ENCODE measurements at places on chromosomes 4 and X.

DNA sequence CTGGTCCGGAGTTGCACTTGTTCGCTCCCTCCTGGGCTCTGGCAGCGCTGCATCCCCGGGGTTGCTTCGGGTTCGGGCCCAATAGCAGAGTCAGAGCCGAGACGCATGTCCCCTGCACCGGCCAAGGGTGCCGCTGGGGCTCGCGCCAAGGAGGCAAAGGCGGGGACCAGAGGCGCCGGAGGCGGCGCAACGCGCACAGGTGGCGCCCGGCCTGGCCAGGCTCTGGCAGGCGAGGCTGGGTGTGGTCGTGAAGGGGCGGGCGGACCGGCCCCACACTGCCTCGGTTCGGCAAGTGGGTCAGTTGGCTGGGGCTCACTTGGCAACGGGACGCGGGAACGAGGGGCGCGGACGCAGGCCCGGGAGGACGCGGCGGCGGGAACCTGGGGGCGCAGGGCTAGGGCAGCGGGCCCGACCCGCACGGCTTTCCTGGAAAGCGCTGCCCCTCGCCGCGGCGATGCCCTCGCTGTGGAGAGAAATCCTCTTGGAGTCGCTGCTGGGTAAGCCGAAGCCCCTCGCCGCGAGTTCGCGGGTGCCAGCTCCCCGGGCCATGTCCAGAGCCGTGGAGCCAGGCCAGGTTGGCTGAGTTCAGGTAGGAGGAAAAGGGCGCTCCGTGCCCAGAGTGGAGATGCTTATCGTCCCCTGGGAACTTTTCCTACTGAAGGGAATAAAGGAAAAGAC, at the start of gene CWH43:
CWH43 (plus strand) TSS at position 300 of the 678 bp plus-strand sequence; CDS start at position 455, 155 bp downstream.
- DNase-seq: no peak

DNA sequence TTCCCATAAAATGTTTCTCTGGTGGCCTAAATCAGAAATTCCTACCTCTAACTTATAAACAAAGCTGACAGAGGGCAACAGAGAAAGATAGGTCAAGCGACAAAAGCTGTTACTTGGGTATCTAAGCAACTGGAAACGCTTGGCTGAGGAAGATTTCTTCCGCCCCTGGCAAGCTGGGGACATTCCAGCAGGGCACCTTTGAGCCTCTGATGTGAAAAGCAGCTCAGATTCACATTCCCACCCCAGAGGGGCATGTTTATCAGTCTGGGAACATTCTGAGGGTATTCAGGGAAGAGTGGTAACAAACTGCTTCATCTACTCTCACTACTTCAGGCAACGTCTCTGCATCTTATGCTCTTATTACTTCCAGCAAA, 3.5 kb upstream of the CDS1 start:
- DNase-seq: no peak

- no peak for DNase-seq
Observed at GRCh38 chr4:87144356-87144755, 76.1 kb downstream of the KLHL8 start.

- no peak for DNase-seq
Observed at GRCh38 chr4:8855818-8856245, 15.8 kb downstream of the HMX1 start.

- peak; percentile 43 for DNase-seq
Observed at GRCh38 chr4:150078041-150078578, at the start of gene DCLK2. TSS of gene DCLK2 (plus strand) at chr4:150078445. CDS start at chr4:150079028, 583 bp downstream.

DNA sequence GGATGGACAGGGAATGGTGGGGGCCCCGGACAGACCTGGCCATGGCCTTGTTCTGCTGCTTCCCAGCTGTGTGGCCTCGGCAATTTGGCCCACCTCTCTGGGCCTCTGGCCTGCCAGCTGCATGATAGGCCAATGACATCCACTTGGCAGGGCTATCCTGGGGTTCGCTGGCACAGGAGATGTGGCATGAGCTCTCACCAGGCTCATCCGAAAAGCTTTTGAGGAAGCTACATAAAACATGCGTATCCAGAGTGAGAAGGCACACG, 18.1 kb downstream of the SH3TC1 start:
- DNase-seq: no peak

- DNase-seq: no peak
Observed at GRCh38 chrX:56793521-56794320, 64.7 kb downstream of the NBDY start.

GRCh38 chrX:67613996-67614395, 70.2 kb downstream of the AR start:
- DNase-seq: no peak

GRCh38 chr4:95066050-95066449, 308.3 kb downstream of the BMPR1B start:
- no peak for DNase-seq

GRCh38 chr4:100430451-100430850, 87.4 kb downstream of the EMCN start:
- DNase-seq: no peak

GRCh38 chrX:154840856-154841255, 6.4 kb upstream of the SMIM9 start:
- DNase-seq: no peak

GRCh38 chr4:184816962-184817361, 8.8 kb downstream of the ACSL1 start:
- DNase-seq: no peak

- DNase-seq: no peak
Observed at GRCh38 chrX:140292961-140293360, 211.9 kb downstream of the SOX3 start.

DNA sequence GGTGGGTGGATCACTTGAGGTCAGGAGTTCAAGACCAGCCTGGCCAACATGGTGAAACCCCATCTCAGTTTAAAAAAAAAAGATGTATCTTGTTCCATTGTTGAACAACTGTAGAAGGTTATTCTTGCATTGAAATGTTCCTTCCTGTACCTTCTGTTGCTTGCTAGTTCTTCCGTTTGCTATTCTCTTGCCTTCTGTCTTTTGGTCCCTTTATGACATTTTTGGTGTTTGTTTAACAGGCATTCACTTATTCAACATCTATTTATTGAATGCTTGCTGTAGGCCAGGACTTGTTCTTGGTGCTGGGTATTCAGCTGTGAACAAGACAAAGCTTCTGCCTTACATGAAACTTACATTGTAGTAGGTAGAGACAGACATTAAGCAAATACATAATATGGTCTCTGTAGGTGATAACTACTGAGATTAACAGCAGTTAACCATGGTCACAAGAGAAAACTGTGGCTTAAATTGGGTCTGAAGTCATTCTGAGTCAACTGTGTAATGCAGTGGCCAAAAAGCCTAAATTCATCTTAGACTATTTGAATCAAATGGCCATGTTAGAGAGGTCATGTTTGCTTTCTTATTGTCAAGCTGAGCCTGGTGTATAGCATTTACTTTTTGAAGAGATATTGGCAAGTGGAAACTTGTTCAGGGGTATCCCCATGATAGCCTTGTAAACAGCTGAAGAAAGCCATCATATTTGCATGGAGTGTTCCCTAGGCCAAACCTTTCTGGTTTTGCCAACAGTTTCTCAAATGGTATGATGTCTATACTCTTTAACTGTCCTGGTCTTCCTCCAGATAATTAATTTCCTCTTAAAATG, 35.6 kb downstream of the GAB1 start:
- DNase-seq: no peak

- DNase-seq: no peak
Observed at GRCh38 chr4:112951362-112952312, 97.8 kb upstream of the ANK2 start.

DNA sequence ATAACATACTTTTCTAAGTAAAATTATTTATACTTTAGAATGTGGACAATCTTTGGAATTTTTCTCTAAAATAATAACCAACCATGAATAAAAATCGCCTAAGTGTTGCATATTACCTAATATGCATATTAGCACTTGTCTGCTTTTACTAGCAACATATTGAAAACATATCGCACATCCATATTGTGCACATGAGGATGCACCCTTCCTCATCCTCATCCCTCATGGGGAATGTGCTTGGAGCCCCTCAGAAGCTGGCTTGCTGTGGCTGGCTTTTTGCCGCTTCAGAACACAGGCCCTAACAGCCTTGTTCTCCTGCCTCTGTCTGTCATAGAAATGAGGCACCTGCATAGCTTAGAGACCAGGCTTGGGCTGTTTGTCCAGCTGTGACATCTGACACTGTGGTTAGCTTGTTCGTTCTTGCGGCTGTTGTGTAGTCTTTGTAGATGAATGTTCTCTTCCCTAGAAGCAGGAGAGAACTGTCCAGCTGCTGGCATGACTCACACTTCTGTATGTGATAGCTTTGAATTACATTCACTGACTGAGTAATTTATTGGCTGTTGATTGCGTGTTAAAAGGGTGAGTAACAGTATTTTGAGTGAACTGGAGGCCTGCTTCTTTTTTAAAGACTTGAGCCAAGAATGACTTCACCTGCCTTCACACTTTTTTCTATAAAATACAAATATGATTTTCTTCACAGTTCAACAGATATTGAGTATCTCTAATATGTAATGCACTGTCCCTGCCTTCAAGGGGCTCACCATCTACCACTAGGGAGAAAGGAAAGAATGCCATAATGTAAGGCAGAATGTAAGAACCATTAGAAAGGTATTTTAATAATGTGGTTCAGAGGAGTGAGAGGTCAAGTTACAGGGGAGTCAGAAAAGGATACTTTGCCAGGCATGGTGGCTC, 81.9 kb downstream of the HMGB2 start:
- peak; percentile 82 for DNase-seq

GRCh38 chrX:93585661-93586060, 87.7 kb downstream of the NAP1L3 start:
- no peak for DNase-seq

DNA sequence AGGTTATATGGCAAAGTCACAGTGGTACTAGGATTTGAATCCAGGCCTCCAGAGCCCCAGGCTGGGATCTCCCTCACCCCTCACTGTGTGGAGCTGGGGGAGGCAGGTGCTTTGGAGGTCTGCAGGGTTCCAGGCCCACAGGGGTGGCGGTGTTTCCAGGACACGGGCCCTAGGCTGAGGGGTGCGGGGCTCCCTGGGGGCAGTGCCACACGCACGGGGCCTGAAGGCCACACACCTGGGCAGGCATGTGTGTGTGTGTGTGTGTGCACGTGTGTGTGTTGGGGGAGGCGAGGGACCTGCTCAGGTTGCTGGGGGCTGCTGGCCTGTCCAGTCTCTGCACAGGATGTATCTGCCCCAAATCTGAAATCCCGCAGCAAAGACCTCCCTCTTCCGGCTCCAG, 18.8 kb downstream of the SH3TC1 start:
- no peak for DNase-seq

DNA sequence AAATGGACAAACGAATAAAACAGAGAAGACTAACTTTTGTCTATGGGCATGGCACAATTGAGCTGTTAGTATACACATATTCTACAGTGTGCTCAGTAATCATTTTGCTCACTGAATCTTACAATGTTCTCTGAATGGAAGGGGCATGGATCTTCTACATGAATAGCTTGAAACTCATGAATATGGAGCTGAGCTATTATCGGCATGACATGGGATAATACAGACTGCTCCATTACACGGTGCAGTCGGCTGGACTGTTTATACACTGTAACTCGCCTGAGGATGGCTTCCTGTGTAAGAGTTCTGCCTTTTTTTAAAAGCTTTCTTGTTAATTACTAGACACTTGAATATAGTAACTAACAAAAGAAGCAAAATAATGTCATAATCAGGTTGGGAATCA, 368.5 kb upstream of the MAD2L1 start:
- DNase-seq: no peak

- DNase-seq: no peak
Observed at GRCh38 chrX:118181030-118181429, 64.4 kb upstream of the KLHL13 start.

Data from NCI-H510A (cell line).